SK-MEL-5 (cell line): ENCODE measurements at places on chromosomes 1 and 21. TPM values are rescaled to one million over a fixed set of nuclear protein-coding genes. Genes with fewer than 3 reads are reported as not detected.

Gene PTGFR
- 0.03 TPM in 1 of 2 replicates, not detected in the other for total RNA-seq

Gene LMNA
- total RNA-seq, result 515 and 576 TPM in 2 replicates

DNA sequence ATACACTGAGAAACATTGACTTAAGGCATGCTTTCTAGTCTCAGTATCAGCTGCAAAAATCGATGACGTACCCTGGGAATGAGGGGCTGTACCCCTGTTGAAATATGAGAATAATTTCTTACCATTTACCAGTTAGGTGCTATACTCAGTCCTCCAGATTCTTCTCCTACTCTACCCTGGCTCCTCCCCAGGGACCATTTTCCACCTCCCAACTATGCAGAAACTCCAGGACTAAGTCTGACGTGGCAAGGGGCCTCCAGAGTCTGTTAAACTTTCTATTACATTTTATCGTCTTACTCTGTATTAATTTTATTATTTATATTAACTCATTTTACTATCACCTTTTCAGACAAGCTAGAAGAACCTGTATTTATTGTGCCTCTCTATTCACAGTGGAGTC is 124.3 kb downstream of the CYYR1 start:
- no peak for DNase-seq

- DNase-seq, result no peak
These were observed 36.0 kb downstream of the ATP1A1 start for GRCh38 chr1:116408803-116409720.

GRCh38 chr1:197595304-197595904 is 179.9 kb downstream of the DENND1B start:
- DNase-seq, result no peak

DNA sequence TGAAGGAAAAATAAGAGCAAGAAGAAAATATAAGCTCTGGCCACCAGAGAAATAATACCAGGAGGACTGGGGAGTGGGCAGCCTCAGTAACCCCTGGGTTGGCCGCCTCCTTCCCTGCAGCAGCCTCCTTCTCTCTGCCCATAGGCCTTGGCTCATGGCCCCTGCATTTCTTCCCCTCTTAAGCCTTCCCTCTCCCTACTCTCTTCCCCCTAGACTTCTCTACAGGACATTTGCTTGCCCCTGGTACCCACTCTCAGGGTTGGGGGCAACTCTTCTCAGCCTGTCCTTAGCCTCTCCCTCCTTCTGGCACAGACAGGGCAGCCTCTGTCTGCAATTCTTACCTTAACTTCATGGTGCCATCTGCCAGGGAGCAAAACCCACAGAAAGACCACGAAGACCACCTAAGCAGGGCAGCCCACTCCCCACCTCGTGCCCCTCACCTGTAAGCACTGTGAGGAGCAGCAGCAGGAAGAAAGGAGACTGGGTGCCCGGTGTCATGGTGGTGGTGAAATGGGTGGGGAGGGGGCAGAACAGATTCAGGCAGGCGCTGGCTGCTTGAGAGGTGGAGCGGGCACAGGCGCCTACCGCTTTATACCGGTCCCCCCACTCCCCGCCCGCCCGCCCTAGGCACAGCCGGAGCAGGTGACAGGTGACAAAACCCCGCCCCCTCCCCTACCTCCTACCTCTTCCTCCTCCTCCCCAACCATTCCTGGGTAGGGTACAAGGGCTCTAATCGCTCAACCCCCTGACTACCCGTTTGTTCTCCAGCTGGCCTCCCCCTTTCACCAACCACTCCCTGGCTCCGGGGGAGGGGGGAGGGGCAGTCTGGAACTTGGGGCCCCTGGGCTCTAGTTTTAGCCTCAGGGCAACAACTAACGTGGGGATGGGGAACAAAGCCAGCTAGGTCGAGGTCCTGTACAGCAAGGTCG is 15.1 kb downstream of the THBS3 start:
- no peak for DNase-seq
